Muscle of leg (tissue), 16 donors: ENCODE measurements at places on chromosomes 2 and 18.
A peak's percentile ranks its signal among the peaks of the same experiment; 100 is the strongest.

- DNase-seq: no peak
Measured at GRCh38 chr2:168910330-168910729, 9.2 kb downstream of the G6PC2 start.

- DNase-seq: no peak
Measured at GRCh38 chr2:117646872-117647271, 167.6 kb upstream of the DDX18 start.

- DNase-seq: no peak
Measured at GRCh38 chr2:177676636-177677035, 284.1 kb downstream of the AGPS start.

- peak; percentile 81 for DNase-seq
Measured at GRCh38 chr18:23094411-23095190, 40.7 kb upstream of the CABLES1 start.

DNA sequence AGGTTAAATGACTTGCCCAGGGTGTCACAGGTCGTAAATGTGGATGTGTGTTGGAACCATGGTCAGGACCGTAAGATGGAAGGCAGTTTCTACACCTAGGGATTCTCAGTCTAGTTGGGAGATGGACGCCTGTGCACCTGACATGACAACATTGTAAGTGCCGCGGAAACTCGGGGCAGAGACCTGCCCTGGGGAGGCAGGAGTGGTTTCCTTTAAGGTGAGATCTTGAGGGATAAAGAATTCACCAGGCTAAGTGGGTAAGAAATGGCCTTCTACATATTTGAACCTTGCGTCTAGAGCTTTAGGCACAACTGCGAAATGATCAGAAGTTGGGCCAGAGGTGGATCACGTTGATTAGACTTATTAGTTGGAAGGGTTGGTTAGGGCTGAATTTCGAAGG, 1.6 kb downstream of the DGKD start:
- no peak for DNase-seq

- no peak for DNase-seq
Measured at GRCh38 chr2:207901829-207902228, 123.5 kb downstream of the PLEKHM3 start.

GRCh38 chr2:62443886-62444285, 62.1 kb downstream of the TMEM17 start:
- DNase-seq: no peak

- no peak for DNase-seq
Measured at GRCh38 chr2:102028470-102028869, 36.7 kb downstream of the IL1R2 start.

DNA sequence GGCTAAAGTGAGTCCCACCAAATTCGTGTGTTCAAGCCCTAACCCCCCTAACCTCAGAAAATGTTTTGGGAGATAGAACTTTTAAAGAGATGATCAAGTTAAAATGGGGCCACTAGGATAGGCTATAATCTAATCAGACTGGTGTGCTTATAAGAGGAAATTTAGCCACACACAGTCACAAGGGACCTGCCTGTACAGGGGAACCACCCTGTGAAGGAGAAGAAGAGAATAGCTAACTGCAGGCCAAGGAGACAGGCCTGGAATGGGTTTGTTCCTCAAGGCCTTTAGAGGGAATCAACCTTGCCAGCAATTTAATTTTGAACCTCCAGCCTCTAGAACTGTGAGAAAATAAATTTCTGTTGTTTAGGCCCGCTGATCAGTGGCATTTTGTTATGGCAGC, 36.0 kb upstream of the TANK start:
- DNase-seq: no peak

DNA sequence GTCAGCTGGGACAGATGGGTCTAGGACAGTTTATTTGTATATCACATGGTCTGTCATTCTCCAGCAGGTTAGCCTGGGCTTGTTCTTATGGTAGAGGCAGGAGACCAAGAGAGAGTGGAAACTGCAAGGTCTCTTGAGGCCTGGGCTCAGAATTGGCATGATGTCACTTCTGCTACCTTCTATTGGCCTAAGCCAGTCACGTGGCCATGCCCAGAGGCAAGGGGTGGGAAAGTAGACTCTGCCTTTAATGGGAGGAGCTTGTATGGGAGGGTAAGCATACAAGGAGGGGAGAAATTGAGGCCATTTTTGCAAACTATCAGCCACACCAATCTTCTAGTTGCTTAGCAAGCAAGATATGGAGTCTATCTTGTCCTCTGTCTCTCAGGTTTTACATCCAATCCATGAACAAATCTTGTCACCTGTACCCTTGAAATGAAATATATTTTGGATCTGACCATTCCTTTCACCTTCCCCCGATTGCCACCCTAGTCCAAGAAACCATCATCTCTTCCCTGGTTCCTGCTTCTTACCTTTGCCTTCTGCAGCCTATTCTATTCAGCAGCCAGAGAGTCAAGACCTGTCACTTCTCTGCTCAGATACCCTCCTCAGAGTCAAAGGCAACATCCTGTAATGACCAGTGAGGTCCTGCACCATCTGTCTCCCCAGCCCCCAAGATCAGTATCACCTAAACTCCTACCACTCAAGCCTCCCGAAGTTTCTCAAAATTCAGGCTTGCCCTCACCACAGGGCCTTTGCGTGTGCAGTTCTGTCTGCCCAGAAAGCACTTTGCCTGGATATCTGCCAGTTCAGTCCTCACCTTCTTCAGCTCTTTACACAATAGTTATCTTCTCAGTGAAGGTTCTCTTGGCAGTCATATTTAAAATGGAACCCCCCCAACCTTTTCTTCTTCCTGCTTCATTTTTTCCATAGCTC, 240.0 kb downstream of the LOXHD1 start:
- no peak for DNase-seq

- peak; percentile 11 for DNase-seq
Measured at GRCh38 chr2:39657287-39657937, 8.3 kb upstream of the TMEM178A start.

DNA sequence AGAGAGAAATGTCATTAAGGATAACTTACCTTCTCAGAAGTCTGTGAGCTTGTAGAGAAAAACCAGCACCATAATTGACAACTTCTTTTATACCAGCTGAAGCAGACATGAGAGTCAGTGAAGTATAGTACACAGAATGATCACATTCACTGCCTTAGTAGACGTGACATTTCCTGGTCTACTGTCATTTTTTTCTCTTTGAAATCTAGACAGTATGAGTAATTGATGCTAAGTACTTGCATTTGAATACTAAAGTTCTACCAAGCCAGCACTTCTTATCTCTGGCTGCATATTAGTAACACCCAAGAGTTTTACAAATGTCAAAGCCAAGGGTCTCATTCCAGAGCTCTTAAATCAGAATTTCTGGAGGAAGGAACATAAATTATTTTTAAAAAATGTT, 25.4 kb upstream of the ACADL start:
- DNase-seq: no peak

DNA sequence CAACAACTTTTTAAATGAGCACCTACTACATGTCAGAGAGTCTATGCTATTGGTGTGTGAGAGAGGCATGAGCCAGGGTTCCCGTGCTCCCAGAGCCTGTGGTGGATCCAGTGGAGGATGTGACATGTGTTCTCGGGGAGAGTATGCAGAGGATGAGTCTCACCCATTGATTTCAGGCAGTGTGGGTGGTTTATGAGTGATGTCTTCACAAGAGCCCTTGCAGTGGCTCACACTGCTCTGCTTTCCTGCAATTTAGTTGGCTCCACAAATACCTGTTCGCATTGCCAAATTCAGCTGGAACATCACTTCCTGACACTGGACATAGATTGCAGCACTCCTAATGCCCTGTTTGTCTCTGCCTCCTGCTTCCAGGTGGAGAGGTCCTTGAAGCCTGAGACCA, 243.6 kb upstream of the CXCR4 start:
- DNase-seq: no peak

GRCh38 chr18:24197412-24197811, 58.5 kb downstream of the CABYR start:
- no peak for DNase-seq

DNA sequence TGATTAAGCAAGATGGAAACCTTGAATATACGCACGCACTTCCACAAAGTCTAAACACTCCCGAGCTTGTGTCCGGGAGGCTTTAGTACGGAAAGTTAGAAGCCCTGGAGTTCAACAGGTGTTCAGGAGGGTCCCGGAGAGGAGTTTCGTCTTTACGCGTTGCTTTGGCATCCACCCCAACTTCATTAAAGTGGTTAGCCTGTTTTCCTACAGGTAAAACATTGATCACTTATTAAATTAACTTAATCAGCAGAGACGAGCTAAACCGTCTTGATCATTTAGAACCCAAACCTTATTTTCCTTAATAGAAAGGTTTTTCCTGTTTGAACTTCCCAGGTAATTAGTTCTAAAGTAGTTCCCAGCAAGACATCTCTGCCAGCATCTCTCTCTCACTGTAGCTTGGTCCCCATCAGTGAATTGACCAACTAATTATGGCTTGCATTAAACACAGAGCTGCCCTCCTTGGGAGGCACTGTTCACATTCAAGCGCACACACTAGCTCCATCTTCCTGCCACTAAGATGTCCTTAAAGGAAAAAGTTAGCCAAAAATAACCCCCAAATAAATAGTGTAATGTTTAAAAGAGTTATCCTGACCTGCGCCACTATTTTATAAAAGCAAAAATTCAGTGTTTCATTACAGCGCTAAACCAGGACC, 1.4 kb downstream of the NPAS2 start:
- peak; percentile 30 for DNase-seq

- DNase-seq: no peak
Measured at GRCh38 chr2:238444242-238444641, 17.5 kb downstream of the ASB1 start.

GRCh38 chr2:230955163-230955737, 30.2 kb upstream of the GPR55 start:
- DNase-seq: no peak

- DNase-seq: peak; percentile 60
Measured at GRCh38 chr2:203122317-203122986, 107.8 kb downstream of the NBEAL1 start.

DNA sequence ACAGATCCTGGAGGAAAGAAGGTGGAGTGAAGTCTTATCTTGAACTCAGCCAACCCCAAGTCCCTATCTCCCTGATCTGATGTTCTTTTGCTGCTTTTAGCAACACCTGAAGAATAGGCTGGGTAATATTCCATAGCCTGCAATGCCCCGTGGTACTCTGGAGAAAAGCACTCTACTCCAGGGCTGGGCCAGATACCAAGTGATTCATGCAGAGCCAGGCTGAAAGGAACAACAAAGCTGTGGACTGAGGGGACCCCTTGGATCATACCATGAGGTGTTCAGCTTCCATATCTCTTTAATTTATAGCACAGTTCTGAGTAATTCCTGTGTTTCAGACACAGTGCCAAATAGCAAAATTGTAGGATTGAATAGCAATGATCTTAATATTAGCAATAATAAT, 130.6 kb downstream of the NXPH2 start:
- DNase-seq: no peak

DNA sequence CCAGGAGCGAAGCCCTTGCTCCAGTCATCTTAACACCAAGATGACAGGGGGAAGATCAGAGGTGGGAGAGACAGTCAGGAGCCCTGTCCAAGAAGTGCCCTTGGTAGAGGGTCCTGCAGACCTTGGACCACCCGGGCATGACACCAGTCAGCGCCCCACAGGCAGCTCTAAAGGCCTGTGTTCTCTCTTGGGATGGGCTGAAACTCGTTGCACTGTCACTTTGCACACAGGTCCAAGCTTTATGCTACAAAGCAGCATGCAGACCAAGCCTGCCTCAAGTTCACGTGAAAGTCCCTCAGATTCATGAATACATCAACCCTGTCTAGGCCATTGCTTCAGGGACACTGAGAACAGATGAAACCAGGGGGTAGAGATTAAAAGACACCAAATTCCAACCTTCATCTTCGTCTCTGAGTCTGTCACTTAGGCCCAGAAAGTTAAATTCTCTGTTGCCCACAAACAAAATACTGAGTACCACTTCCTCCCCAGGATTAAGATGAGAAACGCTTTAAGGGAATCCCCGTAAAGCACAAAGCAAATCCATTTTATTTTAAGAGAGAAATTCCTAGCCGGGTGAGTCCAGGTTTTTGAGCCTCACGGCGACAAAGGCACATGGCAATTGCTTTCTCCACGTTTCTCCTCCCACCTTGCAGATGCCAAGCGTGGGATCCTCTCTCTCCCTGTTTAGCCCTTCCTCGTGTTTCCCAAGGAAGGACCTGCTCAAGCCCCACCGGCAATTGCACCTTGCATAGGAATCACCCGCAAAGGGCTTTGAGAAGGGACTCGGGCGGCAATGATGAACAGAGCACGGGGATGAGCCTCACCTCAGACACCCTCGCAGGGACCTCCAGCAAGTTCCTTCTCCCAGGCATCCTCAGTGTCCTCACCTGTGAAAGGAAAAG, 75.0 kb upstream of the ID2 start:
- DNase-seq: no peak

DNA sequence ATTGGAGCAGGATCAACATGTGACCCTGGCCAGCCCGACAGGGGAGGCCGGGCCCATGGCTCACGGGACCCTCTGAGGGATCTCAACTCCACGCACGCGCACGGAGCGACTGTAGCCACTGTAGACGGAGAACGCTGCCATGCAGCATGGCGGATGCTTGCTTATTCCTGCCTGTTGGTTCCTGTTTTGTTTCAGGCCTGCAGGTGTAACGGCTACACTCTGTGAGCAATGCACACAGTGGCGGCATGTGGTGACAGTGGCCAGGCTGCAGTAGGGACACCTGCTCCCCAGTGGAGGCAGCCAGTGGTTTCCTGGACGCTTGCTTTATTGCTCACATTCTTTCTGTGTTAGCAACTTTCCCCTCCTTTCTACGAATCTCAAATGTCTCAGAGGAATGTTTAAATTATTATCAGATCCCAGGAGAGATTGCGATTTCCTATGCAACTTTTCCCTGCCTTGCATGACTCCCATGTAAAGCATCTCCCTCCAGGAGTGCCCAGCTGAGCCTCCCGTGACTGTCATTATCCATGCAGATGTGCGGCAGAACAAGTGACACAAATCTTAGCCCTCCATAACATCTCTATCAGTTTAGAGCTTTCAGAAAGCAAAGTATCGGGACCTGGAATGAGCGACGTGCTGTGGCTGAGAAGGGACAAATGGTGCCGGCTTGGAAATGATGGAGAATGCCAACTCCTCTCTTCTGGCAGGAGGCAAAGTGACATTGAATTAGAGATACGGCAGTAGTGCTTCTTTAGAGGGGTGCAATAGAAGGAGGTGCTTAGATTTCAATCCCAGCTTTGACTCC, 209.7 kb downstream of the ASB1 start:
- peak; percentile 21 for DNase-seq

- DNase-seq: no peak
Measured at GRCh38 chr2:133986881-133987795, 266.7 kb upstream of the MGAT5 start.

DNA sequence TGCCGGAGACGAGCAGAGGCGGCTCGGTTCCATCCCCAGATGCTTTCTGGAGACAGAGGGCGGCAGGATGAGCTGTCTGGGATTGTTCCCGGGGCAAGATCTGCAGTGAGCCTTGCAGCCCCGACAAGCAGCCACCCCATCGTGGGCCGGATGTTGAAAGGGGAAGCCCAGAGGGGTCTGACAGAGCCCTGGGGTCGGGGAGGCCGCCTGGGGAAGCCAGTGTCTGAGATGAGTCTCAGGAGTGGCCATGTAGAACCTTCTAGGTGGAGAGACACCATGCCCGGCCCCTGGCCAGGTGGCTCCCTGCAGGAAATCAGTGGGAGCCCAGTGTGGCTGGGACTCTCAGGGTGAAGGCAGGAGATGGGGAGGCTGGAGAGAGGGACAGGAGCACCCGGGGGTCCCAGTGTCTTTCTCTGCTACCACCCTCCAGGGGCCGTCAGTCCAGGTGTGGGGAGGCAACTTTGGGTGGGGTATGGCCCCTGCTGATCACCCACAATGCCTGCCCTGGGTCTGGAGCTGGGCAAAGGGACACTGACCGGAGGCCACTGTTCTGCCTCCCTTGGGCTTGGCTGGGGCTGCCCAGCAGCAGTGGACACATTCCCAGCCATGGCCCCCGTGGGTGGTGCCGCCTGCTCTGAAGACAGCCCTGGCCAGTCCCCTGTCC, 128.3 kb upstream of the HS6ST1 start:
- DNase-seq: no peak
